ENCODE measurements at places on chromosomes 12 and 14. TPM values are rescaled to one million over a fixed set of nuclear protein-coding genes. Genes with fewer than 3 reads are reported as not detected.

DNA sequence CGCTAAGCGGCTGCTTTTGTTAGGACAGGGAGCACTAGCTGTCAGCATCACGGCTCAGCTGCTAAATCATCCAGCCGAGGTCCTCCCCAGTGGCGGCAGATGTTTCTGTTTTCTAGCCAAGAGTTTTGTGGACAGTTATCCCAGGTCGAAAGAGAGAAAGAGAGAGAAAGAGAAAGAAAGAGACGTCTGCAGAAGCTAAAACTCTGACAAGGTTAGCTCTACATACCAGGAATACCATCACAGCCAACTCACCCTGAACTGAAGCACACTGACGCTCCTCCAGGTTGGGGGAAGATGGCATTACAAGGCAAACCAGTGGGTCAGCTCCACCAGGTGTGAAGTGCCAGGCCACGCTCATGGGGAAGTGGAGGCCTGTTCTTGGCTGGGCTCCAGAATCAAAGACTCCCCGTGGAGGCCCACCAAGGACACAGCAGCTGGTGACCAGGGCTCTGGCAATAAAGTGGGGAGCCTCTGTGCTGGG is 64.9 kb upstream of the DICER1 start:
- no peak for DNase-seq

DNA sequence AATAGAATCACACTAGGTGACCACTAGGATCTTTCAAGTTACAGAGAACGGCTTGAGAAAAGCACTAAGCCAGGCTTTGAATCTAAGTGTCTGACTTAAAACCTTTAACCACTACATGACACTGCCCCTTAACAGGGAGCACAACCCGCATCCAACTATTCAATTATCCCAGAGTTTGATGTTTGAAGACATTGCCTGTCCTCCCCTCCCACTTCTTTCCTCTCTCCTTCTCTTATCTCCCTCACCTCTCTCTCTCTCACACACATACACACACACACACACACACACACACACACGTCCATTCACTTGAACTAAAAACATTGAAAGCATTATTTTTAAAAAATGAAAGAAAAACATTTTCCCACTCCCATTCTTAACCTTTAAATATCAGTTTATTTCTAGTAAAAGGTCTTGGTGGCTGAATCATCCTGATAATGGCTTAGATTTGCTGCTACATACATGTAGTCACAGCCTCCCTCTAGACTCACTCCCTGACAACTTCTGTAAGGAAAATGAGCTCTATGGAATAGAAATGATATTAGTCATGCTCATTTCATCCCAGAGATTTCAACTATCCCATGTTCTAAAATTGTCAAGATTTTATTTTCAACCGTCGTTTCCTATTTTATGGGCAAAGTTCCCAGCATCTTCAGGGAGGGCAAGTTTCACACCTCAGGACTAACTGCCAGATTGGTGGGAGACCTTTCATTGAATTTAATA is 53.5 kb upstream of the RAP1B start:
- no peak for DNase-seq

GRCh38 chr14:51879170-51879569 is 18.8 kb downstream of the GNG2 start:
- DNase-seq, result no peak

DNA sequence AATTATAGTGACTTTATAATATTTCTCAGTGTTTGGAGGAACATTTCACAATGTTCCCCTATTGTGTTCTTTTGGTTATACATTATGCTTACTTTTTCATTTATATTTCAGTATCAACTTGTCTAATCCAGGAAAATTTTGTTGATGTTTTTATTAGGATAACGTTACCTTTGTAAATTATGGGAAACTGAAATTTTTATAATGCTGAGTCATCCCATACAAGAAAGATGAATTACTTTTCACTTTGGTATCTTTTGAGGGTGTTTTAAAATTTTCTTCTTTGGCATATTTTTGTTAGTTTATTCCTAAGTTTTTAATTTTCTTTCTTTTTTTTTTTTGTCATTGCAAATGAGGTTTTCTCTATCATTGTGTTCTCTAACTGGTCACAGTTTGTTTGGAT is 542.7 kb downstream of the SLC16A7 start:
- DNase-seq, result no peak

TAS2R10 gene
- 0.74 TPM for total RNA-seq

- DNase-seq, result no peak
These were observed 415.7 kb upstream of the ATP2B1 start for GRCh38 chr12:90124289-90124688.

FITM1 gene
- total RNA-seq, result not detected

GRCh38 chr12:52321418-52321817 is 220 bp upstream of the KRT83 start:
- DNase-seq, result no peak

GRCh38 chr12:21296751-21297406 is 37.8 kb downstream of the SLCO1A2 start:
- DNase-seq, result no peak

- no peak for DNase-seq
These were observed 109.3 kb downstream of the VRK1 start for GRCh38 chr14:96906434-96906833.

PRB2 gene
- total RNA-seq, result not detected

GRCh38 chr12:9347328-9348127 is 139.3 kb upstream of the PZP start:
- no peak for DNase-seq

- no peak for DNase-seq
These were observed 6.6 kb downstream of the TSPAN19 start for GRCh38 chr12:85029456-85029855.

SMIM10L1 gene
- total RNA-seq, result 5.2 TPM

DNA sequence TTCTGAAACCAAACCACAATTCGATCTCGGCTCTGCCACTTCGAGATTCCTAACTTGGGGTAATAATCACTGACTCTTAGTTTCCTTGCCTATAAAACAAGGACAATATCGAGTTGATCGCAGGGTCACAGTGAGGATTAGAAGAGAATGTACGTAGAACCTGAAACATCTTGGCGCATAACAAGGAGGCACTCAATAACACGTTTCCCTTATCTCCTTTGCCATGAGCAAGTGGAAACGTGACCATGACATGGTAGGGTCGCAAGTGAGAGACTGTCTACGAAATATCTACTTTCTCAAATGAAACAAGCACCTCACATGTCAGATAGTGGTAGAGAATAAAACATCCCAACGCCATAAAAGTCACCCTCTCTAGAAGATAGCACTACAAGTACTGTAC is 2.3 kb downstream of the DICER1 start:
- no peak for DNase-seq

DNA sequence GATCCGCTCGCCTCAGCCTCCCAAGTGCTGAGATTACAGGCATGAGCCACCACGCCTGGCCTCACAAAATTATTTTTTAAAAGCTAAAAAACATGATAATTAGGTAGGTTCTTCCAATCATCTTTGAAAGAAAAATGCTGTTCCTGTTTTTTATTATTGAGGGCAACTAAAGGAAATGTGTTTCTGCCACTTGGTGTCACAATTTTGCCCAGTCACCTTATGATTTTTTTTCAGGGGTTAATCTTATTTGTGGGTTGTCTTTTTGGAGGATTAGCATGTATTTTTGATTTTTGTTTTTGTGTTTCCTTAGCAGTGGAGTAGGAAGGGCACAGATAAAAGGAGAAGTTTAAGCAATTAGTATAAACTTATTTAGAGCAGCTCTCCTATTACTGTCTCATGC is 79.8 kb downstream of the PRORP start:
- DNase-seq, result no peak

RFX4 gene
- total RNA-seq, result not detected

DNA sequence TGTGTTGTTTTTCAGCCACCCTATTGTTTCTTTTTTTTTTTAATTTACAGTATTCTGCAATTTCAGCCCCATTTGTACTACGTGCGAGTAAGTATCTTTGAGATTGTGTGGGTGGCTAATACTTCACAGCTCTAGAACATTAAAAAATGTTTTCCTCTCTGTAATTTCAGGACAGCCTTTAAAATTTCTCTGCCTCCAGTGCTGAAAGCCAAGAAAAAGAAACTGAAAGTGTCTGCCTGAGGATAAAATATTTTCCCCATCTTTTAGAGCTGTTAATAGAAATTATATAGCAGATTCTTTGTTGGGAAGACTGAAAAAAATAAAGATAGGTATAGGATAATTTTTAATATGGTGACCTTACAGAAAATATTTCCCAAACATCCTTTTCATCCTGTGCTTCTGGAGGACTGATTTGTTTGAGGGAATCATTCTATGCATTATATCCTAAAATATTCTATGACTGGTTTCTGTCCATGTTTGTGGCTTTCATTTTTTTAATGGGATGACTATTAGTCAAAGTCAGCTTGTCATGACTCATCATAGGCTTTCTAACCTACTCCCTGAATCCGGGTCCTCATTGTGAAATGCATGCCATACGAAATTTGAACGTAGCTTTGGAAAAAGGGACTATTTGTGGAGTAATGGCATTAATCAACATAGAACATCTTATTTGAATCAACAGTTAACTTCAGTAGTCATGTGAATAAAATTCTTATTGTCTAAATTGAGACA is 10.8 kb upstream of the TCTN2 start:
- DNase-seq, result no peak

SPX gene
- total RNA-seq, result not detected

FBXO21 gene
- 151 TPM for total RNA-seq

HOXC13 gene
- not detected for total RNA-seq

- no peak for DNase-seq
These were observed 11.0 kb downstream of the IL31 start for GRCh38 chr12:122162976-122163375.

DNA sequence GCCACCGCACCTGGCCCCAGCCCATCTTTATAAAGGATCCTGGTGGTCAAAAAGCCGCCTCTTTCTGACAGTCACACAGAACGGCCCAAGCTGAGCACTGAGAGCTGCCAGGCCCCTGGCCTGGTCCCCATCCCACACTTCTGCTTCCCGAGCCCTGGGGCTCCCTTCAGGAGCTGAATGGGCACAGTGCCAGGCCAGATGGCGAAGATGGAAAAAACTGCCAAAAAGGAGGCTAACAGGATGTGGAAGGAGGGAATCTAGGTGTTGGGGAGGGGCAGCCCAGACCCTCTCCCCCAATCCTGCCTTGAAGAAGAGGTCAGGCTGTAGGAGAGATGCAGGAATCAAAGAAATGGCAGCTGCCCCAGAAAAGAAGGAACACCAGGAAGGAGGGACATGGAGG is 5.0 kb downstream of the LPAR5 start:
- DNase-seq, result no peak

GRCh38 chr14:103280278-103280928 is 53.6 kb upstream of the EIF5 start:
- no peak for DNase-seq

DNA sequence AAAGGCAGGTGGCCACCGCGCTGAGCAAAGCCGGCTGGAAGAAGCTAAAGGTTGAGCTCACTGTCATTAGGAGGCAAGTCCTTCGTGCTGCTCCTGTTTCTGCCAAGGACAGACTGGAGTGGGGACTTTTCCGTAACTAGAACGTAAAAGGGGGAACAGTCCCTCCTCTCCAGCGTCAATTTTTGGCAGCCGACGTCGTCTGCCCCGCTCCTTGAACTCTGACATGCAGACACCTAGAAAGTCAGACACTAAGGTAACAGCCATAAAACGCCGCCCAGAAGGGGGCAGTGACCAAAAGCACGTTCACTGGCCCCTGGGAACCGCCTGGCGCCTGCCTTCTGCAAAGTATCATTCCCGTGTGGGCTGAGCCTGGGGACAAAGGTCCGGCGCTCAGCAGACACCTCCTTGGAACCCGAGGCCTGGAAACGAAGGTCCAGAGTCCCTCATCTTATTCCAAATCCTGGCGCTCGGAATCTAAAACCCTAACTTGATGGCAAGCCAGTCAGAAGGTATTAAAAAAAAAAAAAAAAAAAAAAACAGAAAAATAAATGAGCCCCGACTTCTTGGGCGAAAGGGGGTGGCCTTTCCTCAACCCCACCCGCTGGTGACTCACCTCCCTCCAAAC is 1.1 kb upstream of the LRP1 start:
- DNase-seq, result no peak

ITGB7 gene
- 0.42 TPM for total RNA-seq

PAX9 gene
- total RNA-seq, result not detected

DNA sequence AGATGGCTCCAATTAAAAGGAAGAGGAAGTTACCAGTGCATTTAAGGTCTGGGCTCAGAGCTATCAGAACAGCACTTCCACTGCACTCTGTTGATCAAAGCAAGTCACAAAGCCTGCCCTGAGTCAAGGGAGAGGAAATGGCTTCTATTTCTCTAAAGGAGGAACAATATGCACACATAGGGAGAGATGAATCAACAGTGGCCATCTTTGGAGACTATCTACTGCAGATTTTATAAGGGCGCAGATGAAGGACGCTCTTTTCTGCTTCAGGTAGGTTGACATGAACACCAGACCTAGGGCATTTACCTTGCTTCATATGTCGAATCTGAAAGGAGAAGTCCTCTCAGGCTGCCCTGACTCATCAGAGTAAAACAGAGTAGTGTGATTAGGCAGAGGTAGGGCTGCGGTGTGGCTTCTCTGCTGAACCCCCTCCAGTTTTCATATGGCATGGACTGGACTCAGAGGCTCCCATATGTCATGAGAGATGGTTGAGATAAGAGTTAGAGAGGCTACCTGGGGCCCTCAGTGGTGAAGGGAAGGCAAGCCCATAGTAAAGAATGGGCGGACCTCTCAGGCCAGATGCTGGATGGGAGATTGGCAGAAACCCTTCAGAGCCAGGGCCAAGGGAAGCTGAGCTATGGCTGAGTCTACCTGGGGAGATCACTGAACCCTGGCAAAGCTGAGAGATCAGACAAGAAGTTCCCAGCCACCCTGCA is 84.4 kb downstream of the ARF6 start:
- DNase-seq, result no peak

DNA sequence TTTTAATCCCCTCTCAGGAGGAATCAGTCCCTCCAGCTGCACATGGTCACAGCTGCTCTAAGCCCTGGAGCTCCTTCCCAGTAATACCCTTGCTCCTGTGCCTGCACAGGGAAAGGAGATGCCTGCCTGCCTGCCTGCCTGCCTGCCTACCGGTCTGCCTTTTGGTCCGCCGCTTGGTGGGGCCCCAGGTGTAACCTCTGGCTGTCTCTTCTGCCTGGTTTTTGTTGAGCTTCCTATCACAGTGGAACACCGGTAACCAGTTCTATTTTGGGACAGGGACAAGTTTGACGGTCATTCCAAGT is 99.8 kb downstream of the DAD1 start:
- DNase-seq, result no peak

DNA sequence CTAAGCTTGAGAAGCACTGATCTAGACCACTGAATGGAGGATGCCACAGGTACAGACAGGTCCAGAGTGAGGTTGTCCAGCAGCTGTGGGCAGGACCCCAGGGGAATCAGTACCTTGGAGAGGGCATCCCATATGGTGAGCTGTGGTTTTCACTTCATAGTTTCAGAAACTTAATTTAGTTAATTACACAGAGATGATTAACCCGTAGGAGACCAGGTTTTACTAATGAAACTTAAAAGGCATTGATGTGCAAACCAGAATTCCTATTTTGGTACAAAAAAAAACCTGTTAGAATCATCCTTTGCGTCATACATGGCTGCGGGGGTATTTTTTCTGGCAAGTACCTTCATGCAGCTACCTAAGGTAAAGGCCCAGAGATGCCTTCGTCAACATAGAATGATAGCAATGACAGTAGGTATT is 159.3 kb downstream of the DACT1 start:
- no peak for DNase-seq

All from pulmonary artery endothelial cell (primary cell).